ENCODE measurements at places on chromosomes 13 and 19.

- DNase-seq, result no peak
These were observed 78.3 kb upstream of the IPO5 start for GRCh38 chr13:97875218-97875617.

DNA sequence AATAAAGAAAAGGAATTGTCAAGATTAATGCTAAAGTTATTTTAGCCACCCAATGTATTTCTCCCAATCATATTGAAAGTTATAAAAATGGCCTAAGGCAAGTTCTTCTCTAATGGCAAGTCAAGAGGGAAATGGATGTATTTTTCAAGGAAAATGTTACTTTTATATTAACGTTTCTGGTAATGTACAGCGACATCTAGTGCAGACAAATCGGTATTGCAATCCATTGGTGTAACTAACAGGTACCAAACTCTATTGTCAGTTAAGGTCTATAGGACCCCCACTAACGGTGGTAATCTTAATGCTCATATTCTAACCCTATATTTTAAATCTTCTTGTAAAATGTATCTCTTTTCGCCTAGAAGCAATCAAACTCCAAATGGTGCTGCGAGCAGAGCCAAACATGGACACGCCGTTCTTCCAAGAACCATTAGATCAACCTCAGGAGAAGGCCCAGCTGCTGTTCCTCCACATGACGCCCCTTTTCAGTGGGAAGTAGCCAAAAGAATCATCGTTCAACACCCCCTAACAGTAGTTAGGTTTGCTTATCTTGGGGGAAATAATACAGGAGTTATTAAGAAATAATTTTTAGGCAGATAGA lies 98.5 kb upstream of the PABPC3 start:
- no peak for DNase-seq

DNA sequence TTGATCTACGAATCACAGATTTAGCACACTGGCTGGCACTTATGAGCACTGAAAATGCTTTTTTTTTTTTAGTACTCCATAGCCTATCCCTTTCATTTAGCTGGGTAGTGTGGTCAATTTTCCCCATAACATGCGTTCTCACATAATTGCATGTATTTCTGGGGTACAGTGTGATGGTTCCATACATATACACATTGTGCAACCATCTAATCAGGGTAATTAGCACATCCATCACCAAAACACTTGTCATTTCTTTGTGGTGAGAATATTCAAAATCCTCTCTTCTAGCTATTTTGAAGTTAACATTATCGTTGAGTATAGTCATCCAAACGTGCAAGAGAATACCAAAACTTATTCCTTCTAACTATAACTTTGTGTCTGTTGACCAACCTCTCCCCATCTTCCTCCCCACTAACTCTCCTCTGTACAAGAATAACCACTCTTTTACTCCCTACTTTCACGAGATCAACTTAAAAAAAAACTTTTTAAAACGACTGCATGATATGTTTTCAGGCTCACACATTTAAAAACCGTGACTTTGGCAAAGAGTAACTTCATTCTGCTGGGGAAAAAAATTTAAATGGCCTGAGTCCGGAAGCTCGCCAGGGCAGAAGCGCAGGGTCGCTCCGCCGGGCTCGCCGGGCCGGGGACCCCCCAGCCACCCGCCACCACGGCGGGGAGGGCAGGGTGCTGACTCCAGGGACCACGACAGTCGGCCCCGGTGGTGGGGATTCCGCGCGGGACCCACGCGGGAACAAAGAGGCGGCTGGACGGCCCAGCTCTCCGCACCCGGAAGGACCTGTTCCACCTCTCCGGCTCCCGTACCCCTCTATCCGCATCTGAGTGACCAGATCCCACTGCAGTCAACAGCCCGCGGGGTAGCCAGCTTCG lies 868 bp upstream of the UBAC2 start:
- no peak for DNase-seq

DNA sequence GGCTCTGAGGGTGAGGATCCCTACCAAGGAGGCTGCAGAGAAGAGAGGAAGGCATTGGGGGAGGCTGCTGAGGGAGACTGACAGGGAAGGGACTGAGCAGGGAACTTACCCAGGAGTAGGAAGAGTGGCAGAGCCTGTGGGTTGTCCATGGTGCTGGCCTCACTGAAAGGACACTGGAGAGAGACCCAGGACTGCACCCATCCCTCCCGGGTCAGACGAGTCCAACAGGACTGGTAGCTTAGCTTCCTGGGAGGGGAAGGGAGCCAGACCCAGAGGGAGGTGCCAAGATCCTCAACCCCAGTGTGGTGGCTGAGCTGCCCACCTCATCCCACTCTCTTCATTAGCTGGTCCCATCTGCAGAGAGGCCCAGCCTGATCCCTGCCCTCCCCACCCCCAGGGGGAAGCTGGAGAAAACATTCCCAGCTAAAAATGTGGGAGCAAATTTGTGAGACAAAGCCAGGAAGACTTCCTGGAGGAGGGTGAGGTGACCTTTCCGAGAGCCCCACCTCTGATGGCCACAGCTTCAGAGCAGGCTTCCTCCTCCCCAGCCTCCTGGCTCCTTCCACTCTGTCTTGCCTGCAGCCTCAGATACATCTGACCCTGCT lies at the start of gene VSIG10L:
TSS of gene VSIG10L (minus strand) at position 164 of the 605 bp plus-strand sequence. CDS start at position 149, 15 bp downstream.
- no peak for DNase-seq

DNA sequence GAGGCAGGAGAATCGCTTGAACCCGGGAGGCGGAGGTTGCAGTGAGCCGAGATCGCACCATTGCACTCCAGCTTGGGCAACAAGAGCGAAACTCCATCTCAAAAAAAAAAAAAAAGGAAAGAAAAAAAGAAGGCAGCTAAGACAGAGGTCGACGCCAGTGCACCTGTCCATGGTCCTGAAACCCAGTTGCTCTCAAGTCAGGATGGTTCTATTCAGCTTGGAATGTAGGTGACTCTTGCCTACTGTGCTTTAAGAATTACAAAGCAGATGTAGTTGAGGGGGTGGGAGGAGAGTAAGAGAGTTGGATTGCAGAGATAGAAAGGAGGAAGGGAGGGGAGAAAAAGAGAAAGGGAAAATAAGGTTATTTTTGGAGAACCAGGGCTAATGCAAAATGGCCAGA lies 18.7 kb downstream of the CACNG7 start:
- DNase-seq, result peak; percentile 12

GRCh38 chr19:7063339-7063738 lies 4.9 kb upstream of the MBD3L3 start:
- DNase-seq, result no peak

Data from GM04504 (cell line).